ENCODE measurements at places on chromosomes 3 and 15.

DNA sequence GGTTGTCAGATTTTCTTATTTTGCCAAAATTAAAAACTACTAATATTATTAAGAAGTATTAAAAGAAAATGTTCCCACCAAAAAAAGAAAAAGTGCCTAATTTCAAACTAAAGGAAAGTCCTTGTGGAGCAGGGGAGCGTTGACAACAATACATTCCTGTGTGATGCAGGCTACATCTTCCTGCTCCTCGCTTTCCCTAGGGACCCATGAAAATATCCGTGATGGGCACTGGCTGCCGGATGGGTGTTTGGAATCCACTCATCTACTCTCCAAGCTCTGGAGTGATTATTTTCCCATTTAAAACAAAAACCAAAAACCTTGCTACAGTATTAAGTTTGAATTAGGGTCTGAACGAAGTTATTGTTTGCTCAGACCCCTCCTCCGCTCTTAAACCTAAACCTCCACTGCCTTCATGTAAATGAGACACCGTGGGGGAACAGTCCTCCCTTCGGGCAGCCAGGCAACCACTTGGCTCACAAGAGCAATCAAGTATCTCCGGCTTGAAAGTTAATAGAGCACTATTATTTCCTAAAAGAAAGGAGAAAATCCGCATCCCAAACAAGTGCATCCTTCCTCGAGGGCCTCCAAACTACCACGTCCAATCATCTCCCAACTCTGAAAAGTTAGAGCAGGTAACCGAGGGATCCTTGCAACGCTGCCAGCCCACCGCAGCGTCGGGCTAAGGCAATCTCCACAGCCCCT lies 1.5 kb downstream of the ITGB5 start:
- no peak for DNase-seq

- DNase-seq, result no peak
These were observed 119.5 kb downstream of the USP13 start for GRCh38 chr3:179772297-179772696.

- DNase-seq, result no peak
These were observed 76.3 kb downstream of the SLC9A9 start for GRCh38 chr3:143771939-143772338.

- no peak for DNase-seq
These were observed 45.7 kb upstream of the MGLL start for GRCh38 chr3:127867986-127868385.

- DNase-seq, result no peak
These were observed 18.9 kb downstream of the SH3BP5 start for GRCh38 chr3:15313461-15313860.

DNA sequence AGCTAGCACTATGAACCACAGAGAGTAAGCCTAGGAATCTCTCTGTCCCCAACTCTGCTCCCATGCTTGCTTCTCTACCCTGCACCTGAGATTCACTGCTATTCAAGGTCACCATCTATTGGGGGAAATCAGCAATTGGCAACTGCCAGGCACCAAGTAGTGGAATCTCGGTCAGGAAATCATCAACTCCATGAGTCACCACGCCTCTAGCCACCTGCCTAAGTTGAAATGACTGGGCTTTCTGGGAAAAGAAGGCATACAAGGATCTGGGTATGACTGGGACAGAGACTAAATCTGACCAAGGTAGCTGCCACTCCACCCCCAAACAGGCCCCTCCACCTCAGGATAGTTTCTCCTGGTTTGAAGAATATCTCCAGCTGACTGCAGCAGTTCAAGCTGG lies 464.1 kb upstream of the CBLB start:
- DNase-seq, result peak; percentile 19

DNA sequence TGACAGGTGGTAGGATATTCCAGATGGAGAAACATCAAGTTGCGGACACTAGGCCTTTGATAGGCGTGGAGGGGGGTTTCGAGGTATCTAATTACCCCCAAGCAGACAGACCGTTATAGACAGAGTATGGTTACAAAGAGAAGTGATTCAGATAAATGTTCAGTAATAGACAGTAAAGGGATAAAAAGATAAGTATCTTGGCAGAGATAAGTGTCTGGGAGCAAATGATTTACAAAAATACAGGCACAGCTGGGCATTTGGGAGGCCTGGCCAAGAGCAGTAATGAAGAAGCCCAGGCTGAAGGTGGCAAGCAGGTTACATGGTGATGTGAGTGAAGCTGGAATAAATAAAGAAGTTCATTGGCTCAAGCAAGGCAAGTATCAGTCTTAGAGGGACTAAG lies 659 bp upstream of the MYH15 start:
- no peak for DNase-seq

DNA sequence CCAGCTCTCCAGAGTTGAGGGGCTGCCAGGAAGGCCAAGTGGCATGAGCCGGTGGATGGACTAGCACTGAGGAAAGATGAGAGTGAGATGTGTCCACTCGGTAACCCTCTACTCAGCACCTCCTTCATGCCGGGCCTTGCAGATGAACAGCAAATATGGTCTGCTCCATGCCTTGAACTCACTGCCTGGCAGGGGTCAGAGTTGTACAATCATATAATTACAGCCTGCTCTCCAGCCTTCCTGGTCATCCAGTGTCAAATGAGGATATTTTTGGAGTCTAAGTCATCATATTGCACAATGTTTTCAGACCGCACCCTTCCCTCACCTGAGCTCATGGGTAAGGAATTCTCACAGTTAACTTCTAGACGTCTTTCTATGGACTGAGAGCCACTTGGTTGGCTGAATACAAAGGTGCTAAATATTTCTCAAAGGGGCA lies 4.9 kb downstream of the MGLL start:
- no peak for DNase-seq

GRCh38 chr3:127476936-127477335 lies 113.6 kb downstream of the TPRA1 start:
- DNase-seq, result no peak

DNA sequence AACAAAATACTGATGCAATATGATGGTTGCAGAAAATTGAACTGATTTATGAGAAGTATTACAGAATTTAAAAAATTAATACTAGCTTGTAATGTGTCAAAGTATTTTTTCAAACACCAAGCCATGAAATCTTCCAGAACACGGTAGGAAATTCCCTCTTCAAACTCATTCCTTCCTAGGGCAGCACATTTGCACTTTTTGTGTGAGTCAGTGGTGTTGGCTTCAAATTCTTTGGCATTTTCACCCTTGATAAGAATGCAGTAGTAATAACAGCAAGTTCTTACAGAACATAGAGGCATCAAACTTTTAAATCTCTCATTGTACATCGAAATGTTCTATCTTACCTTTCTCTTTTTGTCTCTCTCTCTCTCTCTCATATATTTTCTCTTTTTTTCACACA lies 191.8 kb downstream of the CGGBP1 start:
- no peak for DNase-seq

- DNase-seq, result no peak
These were observed 27.6 kb downstream of the RFT1 start for GRCh38 chr3:53102601-53103147.

GRCh38 chr3:167575000-167575600 lies 78.6 kb downstream of the WDR49 start:
- DNase-seq, result no peak

DNA sequence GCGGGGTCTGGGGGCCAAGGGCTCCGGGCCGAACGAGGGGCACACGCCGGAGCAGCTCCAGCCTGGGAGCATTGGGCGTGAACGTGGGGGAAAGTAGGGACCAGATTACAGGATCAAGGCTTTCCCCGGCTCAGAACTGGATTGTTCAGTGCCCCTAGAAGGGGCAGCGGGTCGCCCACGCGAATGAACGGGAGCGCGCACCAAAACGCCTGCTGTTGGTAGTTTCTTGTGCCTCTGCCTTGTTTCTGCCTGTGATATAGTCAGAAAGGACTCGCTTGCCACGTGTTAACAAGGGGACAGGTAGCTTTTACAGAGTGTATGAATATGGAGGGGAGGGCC lies 1.1 kb downstream of the CASR start:
- DNase-seq, result peak; percentile 1

DNA sequence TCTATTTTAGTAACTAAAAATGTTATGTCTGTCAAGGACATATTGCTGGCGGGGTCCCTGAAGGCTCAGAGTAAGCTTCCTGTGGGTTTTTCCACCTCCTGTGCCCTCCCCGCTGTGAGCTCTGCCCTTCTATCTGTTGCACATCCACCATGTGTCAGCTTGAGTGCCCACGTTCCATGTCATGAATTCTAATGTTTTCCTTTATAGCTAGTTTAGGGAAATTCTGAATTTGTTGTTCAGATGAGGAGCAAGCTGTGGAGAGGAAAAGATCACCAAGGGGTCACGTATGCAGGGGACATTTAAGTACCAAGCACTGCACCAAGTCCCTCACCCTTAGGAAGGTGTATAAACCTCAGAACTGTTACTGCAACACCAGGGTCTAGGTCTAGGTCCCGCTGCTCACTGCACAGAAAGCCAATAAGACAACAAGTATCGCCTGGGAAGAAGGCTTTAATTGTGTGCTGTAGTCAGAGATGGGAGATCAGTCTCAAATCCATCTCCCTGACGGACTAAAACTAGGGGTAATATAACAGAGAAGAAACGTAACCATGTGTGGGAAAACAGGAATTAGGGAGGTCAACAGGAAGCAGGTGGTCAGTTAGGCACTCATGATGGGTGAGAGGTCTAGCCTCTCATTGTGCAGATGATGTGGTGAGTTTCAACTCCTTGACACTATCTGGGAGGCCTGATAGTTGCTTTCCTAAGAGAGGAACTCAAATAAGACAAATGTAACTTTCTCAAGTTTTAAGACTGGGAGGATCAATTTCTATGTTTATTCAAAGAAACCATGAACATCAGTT lies 9.7 kb downstream of the GP9 start:
- no peak for DNase-seq

- DNase-seq, result no peak
These were observed 27.7 kb downstream of the CCDC13 start for GRCh38 chr3:42745291-42745745.

DNA sequence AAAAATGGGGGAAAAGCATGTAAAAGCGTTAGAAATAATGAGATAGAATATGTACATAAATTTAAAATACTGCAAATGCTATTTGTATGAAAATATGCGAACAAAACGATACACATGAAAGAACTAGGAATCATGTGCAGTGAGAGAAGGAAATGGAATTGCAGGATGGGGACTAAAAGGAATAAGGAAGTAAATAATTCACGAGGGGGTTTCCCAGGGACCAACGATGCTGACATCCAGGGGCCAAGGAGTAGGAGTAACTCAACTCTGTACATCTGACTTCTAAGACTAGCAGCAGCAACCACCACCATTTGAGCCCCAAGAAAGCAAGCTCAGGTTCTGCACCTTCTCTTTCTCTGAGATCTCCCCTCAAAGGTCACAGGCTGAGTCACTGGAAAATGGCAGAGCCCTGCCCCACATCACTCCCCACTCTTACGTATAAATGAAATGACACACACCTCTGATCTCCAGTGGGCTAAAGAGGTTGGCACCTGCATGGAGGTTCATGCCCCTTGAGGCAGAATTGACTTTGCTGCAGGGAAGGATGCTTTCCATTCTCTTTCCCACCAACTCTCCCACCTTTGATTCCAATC lies 100.0 kb upstream of the DLG1 start:
- no peak for DNase-seq

- DNase-seq, result no peak
These were observed 145.7 kb upstream of the KCNH8 start for GRCh38 chr3:19002606-19003005.

- DNase-seq, result no peak
These were observed 75.9 kb upstream of the CBLB start for GRCh38 chr3:105944721-105945120.

GRCh38 chr3:146709969-146710368 lies 104.8 kb upstream of the PLSCR5 start:
- DNase-seq, result no peak

DNA sequence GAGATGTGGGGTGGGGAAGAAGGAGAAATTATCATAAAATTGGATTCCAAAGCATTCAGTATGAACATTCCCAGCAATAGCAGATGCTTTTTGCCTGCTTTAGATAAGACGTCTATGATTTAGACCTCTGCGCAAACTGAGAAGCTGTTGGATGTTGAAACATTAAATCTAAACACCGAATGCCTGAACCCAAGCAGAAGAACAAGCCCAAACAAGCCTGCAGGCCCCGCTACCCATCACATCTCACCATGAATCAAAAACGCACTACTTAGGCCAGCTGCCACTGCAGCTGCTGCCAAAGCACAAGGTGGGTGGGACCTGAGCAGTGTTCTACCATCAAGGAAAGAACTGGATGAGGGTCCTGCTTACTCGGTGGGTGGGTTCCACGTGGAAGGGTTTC lies 24.4 kb upstream of the THBS1 start:
- DNase-seq, result no peak

DNA sequence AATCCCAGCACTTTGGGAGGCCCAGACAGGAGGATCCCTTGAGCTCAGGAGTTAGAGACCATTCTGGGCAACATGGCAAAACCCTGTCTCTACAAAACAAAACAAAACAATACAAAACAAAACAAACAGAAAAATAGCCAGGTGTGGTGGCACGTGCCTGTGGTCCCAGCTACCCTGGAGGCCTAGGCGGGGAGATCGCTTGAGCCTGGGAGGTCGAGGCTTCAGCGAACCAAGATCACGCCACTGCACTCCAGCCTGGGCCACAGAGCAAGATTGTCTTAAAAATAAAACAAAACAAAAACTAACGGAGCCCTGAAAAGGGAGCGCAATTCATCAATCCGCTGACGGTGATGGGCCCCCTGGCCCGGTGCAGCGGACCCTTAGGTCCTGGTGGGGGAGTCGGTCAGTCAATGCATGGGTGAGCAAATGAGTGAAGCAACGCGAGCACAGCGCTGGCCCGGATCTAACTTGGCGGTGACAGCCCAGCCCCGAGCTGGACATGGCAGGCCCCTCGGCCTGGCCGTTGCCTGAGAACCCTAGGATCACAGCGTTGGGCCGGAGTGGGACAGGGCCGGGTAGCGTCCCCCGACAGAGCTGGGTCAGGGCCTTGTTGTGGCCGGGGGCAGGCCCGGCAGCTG lies 52.4 kb upstream of the BLM start:
- peak; percentile 77 for DNase-seq

GRCh38 chr15:78104119-78104479 lies 11.7 kb downstream of the SH2D7 start:
- DNase-seq, result no peak

- DNase-seq, result no peak
These were observed 717.9 kb upstream of the ALCAM start for GRCh38 chr3:104648823-104649222.

- no peak for DNase-seq
These were observed 74.1 kb upstream of the MITF start for GRCh38 chr3:69665026-69665737.

DNA sequence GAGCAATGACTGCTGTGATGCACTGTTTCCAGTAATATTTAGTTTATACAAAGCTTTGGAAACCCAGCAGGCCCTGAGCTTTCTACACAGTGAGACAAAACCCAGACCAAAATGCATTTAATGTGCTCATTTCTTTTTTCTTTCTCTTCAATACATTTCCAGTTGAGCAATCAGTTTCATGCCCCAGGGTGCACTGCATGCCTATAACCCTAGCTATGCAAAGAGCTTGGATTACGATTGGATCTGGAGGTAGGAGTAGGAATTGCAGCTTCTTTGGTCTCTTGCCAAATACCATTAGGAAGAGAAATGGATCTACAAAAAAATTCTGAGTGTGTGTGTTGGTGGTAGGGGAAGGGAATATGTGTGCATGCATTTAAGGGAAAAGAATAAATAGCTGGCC lies 1001.4 kb downstream of the SQOR start:
- no peak for DNase-seq

GRCh38 chr3:150255413-150255812 lies 152.7 kb upstream of the TSC22D2 start:
- no peak for DNase-seq
